Renal cortical epithelial cell (primary cell): ENCODE measurements at places on chromosomes 6 and 20. TPM values are rescaled to one million over a fixed set of nuclear protein-coding genes. Genes with fewer than 3 reads are reported as not detected.

DNA sequence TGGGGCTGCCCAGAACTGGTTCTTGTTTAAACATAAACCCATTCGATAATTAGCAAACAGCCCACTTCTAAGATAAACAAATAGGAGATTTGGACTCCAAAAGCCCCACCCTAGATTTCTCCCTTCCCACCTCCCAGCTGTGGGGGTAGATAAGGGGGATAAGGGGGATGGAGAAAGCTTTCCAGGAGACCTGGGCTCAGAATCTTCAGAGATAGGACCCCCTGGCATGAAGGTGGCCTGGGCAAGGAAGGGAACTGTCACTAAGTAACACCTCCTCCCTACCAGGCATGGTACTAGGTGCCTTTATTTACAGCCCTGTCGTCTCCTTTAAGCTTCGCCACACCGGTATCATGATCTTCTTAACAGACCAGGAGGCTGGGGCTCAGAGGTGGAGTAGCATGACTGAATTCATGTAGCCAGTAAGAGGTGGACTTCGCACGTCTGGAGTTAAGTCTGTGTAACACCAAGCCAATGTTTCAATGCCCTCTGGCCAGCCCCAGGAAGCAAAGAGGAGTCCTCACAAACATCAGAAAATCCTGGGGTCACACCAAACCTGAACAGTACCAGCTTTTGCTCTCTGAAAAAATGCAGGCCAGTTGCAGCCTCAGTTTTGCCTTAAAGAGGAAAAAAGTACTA, 4.6 kb downstream of the SDC4 start:
- DNase-seq, result peak; percentile 82

DNA sequence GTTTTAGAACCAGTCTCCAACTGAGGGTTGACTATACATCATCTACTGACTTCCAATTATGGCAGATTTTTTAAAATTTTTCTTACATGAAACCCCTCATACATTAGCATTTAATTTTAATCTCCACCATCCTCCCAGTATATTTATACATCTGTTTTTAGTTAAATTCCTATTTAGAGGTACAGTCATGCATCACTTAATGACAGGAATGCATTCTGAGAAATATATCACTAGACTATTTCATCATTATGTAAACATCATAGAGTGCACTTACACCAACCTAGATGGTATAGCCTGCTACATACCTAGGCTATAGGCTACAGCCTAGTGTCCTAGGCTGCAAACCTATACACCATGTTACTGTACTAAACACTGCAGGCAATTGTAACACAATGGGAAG, 316.7 kb upstream of the MARCKS start:
- DNase-seq, result peak; percentile 42

DNA sequence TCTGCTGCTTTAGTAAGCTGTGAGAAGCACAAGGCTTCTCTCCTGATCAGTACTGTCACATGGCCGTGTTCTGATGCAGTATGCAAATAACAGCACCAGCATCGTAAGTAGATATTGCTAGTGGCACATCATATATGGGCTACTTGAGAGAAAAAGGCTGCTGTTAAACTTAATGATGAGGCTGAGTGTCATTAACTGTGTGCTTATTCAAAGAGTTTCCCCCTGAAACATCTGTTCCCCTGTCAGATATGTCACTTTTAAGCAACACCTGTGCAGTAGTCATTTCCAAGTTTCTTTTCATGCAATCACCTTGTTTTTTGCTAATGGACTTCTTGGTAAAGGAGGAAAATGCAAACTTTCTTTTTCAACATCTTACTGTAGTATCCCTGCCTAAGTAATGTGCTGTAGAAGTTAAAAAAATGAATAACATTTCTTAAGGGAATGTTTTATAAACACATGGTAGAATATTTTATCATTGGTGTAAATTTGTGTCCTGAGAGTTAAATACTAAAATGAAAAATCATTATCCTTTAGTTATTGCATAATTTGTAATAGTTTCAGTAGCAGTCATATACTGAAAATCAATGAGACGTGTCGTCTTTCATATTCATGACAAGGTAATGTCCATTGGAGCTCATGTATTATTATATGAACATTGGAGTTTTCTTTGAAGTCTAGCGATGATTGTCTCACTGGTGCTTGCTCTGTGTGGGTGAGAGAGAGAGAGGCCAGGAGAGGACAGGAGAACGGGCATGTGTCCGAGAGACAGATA, 366.3 kb downstream of the CDKAL1 start:
- no peak for DNase-seq

- no peak for DNase-seq
These were observed 3.8 kb downstream of the SMIM13 start for GRCh38 chr6:11097476-11097875.

GRCh38 chr20:41408156-41408794, 41.7 kb upstream of the EMILIN3 start:
- no peak for DNase-seq

DNA sequence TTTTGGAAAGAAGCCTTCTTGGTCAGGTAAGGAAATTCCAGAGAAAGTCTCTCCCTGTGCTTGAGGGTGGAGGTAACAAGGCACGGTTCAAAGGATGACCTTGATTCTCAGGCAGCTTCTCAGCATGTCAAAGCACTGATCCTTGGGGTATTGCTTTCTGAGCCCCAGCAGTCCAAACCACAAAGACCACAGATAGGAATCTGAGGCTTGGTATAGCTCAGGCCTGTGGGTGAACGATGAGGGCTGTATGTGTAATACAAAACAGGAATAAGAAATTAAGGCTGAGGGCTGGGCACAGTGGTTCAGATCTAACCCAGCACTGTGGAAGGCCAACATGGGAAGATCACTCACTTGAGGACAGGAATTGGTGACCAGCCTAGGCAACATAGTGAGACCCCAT, 70.2 kb upstream of the SLC22A1 start:
- DNase-seq, result no peak

The CALHM4 gene
- total RNA-seq, result not detected in 2 replicates

The ZSCAN23 gene
- 1.9 and 10.0 TPM in 2 replicates for total RNA-seq

The ADGRG6 gene
- total RNA-seq, result 26.1 and 46.0 TPM in 2 replicates

The BANF2 gene
- not detected in 2 replicates for total RNA-seq
